ENCODE measurements at places on chromosomes 6 and 20.

GRCh38 chr6:46251583-46252339 is 81.0 kb upstream of the ENPP5 start:
- DNase-seq = no peak

DNA sequence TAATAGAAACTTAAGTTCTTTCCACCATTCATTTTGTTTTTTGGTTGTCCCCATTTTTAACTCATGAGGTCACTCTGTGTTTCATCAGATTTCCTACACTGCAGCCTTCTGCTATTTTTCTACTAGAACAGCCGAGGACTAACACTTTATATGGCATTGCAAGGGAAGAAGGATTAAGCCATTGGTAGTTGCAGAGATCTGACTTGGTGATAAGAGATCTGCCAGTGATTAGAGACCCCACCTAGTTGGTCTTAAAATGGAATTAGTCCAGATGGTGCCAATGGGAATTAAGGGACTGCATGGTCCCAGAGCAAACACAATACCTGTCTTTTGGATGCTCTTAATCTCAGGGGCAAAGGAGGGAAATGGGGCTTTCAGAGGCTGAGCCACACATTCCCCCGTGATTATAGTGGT is 125.5 kb upstream of the TMEM170B start:
- no peak for DNase-seq

DNA sequence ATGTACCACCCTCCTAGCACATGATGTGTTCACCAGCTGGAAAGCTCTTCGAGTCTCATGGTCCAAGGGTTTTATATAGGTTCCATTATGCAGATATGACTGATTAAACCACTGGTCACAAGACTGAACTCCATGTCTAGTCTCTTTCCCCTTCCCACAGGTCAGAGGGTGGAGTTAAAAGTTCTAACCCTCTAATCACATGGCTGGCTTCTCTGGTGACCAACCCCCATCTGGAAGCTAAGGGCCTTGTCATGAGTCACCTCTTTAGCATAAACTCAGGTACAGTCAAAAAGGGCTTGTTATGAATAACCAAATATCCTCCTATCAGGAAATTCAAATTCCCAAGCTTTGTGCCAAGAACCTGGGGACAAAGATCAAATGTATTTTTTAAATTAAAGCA is 52.0 kb upstream of the KLHL31 start:
- no peak for DNase-seq

- DNase-seq = no peak
Measured at GRCh38 chr6:129661536-129662405, 48.2 kb downstream of the ARHGAP18 start.

- no peak for DNase-seq
Measured at GRCh38 chr6:43630980-43631619, 2.0 kb upstream of the GTPBP2 start.

DNA sequence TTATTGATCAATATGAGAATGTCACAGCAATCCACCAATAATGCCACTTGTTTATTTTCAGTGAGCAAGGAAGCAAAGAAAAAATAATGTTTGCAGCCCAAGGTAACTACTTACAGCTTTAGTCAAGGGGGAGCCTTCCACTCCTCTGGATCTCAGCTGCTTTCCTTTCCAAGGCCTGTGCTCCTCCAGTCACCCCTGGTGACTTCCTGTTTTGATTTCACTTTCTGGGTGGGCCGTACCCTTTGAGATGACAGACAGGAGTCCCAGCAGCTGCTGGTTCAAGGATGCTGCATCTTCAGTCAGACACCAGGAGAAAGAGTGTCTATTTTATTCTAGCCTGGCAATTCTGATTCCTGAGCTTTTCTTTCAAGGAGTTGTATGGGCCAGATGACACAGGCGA is 5.6 kb upstream of the VNN2 start:
- no peak for DNase-seq

DNA sequence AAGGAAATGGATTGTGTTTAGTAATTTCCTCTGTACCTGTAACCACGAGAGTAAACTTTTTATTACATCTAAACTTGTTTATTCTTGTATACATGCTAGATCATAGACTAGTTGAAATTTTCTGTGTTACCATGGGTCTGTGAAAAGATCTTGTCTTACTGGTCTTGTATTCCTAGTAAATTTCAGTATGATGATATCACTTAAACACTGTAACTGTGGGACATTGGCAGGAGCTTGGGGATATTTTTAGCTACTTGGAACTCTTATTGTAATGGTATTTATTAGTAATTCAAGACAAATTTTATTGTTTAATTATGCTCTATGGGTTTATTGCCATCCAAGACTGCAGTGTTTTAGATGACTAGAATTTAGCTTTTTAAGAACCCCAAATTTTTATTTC is 25.9 kb upstream of the TULP4 start:
- no peak for DNase-seq

GRCh38 chr20:1629321-1629720 is 9.5 kb upstream of the SIRPB1 start:
- DNase-seq = no peak

GRCh38 chr6:130967502-130968445 is 95.3 kb downstream of the EPB41L2 start:
- no peak for DNase-seq

- no peak for DNase-seq
Measured at GRCh38 chr6:13729891-13730290, 18.3 kb upstream of the RANBP9 start.

DNA sequence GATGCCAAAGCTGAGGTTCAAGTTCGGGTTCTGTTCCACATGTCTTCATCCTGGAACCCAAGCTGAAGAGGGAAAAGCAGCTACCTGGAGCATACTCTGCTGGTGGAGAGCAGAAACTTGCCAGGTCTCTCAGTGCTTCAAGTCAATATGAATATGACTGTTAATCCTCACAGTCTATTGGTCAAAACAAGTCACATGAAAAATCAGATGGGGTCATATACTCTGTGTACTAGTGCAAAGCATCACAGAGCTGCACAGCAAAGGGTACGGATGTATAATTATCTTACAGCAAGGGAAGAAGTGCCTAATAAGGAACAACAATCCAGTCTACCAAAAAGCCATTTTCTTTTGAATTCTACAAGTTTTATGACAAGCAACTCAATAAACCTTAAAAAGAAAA is 11.6 kb downstream of the NCOA7 start:
- DNase-seq = no peak

DNA sequence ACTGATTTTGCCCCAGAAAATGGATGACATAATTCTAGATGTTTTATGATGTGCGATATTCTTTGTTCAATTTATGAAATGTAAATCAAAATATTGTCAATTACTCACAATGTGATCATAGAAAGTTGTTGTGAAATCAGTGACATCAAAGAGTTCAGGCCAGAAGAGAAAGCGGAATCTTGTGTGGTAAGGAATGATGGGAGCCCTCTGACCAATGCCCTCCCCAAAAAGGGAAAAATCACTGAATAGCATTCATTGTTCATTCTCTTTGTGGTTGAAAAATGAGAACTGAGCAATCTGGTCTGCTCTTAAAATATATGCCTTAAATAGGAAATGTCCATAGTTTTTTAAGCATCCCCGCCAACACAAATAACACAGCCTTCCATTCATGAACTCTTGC is 247.1 kb upstream of the GRIK2 start:
- no peak for DNase-seq

GRCh38 chr6:38796006-38796405 is 80.9 kb downstream of the DNAH8 start:
- DNase-seq = no peak

All from effector memory CD4-positive, alpha-beta T cell (primary cell).